ENCODE measurements at places on chromosomes 5 and 9.

- no peak for ATAC-seq
Measured at GRCh38 chr9:89778100-89779090, 173.6 kb downstream of the GADD45G start.

DNA sequence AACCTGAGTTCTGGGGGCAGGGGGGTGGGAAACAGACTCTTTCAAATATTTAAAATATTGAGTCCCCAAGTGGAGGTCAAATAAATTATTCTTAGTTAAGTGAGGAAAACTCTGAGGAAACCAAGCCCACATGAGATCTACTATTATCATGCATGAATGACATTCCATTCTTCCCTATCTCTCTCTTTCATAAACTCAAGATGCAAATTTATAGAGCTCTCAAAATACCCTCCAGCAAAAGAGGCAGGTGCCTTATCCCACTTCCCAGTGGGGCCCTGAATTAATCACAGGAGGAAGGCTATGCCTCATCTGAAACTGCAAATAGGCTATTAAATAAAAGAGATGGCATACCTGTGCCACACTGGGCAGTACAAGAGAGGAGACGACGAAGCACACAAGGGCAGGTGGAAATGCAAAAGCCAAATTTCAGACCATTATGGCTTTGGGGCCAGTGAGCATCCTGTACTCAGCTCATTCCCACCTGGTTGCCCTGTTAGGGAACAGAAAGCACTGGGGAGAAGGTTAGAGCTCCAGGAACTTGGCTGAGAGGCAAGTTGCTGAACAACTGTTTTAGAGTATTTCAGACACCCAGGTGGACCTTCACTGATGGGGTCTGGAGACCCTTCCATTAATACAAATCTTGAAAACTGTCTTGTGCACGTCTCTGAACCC, 102.2 kb upstream of the EQTN start:
- ATAC-seq = no peak

- ATAC-seq = no peak
Measured at GRCh38 chr5:167902298-167902697, 389.1 kb upstream of the WWC1 start.

DNA sequence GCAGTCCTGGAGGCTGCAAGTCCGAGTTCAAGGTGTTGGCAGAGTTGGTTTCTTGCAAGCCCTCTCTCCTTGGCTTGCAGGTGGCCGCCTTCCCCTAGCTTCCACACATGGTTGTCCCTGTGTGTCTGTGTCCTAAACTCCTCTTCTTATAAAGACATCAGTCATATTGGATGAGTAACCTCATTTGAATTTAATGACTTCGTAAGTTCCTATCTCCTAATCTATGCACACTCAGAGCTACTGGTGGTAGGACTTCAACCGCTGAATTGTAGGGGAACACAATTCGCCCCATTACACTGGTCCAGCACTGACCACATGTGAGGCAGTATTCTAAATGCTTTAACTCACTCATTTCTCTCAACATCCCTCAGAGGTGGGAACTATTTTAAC, 25.9 kb upstream of the ADAMTS2 start:
- ATAC-seq = no peak

- ATAC-seq = no peak
Measured at GRCh38 chr5:180491496-180491895, 2.7 kb upstream of the CNOT6 start.

DNA sequence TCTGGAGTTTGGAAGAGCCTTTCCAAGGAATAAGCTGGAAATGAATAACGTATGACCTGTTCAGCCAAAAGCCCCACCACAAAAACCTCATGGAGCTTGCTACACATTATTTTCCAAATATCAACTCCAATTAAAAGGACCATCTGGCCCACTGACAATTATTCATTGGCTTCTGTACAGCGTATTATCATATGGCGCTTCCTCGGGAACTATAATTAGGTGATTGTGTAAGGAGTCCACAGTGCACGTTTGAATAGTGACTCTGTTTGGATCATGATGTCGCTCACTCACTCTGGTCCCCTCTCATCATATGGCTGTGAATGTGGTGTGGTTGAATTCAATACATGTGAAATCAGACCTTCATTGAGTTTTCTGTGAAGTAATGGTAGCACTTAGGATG, 52.1 kb downstream of the GDNF start:
- no peak for ATAC-seq

DNA sequence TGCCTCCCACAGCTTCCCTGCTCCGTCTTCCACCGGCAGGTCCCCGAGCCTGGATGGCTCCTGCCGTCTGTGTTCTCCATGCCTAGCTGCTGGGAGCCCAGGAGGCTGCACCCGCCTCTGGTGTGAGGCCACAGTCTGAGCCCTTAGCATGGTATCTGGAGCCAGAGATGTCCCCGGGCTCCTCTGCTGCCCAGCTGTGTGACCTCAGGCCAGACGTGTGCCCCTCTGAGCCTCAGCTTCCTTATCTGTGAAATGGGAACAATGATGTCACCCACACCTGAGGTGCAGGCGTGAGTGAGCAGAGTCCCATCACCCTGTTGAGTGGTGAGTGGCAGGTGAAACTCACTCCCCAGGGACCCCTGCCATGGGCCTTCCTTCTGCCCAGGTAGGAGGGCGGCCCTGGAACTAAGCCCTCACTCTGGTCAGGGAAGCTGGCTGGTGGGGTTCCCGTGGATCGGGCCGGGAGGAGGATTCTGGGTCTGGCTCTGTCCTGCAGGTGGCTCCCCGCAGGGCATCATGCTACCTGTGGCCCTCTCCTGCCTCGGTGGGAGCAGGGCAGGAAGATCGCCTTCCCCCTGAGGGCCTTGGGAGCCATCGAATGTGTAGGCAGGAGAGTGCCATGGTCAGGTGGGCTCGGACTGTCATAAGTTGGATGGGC, 239.0 kb downstream of the PBX3 start:
- no peak for ATAC-seq

DNA sequence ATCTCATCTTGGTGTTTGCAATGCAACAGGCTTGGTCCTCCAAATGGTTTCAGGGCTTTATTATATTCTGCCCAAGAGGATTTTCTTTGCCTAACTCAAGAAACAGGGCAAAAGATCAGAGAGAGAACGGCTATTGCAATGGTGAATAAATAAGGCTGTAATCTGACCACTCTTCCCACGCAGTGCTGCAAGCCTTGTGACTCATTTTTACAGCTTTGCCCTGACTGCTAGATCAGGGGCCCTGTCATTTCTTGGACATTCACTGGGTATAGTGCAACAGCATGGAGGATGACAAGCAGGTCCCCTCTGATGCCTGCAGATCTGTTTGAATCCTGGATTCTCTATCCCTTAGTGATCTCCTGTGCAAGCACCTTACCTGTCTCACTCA, 459.1 kb downstream of the EBF1 start:
- no peak for ATAC-seq

DNA sequence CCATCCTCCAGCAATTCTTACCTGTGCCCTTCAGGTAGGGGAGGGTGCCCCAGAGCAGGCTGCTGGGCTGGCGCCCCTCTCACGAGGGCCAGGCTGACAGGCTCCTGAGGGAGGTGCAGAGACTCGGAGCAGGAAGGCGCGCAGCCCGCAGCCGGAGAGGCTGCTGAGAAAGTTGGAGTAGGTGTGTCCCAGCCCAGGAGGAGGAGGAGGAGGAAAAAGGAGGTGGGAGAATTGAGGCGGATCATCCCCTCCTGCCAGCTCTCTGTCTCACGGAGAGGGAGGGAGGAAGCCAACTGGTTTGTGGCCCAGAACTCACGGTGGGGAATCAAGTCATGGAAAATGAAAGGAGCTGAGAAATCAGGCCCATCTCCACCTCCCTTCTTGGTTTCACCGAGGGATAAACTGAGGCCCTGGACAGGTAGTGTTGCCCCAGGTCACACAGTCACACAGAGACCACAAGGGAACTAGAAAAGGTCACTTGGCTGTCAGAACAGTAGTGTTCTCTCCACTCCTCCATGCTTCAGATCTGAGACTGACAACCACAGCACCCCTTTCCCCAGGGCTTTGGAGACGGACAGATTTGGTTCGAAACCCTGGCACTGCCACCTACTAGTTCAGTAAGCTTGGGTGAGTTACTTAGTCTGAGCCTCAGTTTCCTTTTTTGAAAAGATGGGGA, at the start of gene FAT2:
Gene FAT2 (minus strand): TSS at position 188 of the 676 bp plus-strand sequence. CDS start 22,400 bp downstream, outside the sequence.
- peak; percentile 27 for ATAC-seq

- ATAC-seq = no peak
Measured at GRCh38 chr5:139387611-139388197, 2.0 kb downstream of the MZB1 start.

DNA sequence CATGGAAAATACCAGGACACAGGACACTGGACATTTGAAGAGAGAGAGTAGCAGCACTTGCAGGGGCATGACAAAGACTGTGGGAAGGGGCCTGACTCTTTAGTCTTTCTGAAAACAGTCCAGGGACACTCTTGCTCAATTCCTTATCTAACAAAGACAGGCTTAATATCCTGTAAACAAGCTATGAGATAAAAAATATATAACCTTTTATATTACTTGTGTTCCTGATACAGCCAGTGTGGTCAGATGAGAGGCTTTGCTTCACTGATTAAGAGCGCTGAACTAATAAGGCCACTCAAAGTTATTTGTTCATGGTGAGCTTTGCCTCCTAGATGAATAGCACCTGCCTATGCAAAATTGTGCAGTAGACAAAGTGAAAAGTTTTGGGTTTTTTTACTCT, 518.7 kb downstream of the LRRC70 start:
- no peak for ATAC-seq

- ATAC-seq = no peak
Measured at GRCh38 chr5:157502143-157502647, 42.2 kb downstream of the NIPAL4 start.

- ATAC-seq = no peak
Measured at GRCh38 chr5:55021821-55022220, 2.2 kb upstream of the GZMK start.

DNA sequence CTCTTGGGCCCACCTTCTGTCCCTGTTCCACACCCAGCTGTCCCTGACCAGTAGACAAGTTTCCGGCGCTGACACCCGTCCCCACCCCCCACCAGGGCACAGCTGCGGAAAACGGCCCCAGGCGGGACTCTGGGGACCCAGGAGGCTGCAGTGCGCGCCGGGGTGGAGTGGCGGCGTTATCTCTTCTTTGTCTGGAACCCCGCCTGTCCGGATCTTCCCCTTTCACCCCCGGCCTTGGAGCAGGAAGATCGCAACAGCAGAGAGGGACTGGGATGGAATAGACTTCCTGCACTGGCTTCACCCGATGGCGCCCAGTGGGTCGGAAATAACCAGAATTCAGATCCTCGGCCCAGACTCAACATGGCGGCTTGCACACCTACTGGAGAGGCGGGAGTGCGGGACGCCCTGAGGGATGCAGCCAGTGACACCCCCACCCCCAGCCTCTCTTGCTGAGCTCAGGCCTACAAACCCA, 4.7 kb downstream of the PAX5 start:
- no peak for ATAC-seq

DNA sequence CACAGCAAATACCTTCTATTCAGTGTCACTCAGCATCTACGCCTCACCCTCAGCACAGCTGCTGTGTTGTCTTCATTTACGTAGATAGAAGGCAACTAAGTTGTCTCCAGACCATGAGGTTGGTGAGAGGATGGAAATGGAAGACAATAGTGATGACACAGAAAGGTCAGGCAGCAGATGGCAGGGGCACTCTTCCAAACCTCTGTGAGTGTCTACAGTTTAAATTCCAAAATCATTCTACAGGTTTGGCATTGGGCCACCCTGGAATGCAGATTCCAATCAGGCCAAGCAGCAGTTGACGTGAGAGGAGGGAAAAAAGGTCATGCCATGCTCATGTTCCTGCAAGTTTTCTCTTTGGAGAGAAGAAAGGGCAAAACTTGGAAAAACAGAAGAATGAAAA, 68.7 kb upstream of the ADAMTSL1 start:
- no peak for ATAC-seq

DNA sequence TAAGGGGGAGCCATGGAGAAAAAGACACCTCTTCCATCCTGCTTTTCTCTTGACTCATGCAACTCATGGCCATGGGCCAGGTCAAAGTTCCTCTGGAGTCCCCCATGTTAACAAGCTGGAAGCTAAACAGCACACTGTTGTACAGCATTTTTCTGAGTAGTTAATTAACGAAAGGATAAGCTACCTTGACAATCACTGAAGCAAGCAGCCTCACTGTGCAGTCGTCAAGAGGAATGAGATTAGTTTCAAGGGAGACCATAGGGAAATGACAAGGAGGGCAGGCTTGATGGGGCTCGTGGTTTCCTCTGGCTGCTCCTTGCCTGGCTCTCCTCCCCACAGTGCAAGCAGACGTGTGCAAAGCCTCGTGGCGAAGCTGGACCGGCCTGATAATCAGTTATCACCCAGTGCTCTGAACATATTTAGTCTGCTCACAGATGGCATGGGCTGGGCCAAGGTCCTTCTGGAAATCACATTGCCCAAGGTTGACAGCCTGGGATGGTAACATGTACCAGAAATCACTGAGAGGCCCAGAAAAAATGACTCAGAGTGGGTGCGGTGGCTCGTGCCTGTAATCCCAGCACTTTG, 209.5 kb downstream of the SLIT3 start:
- no peak for ATAC-seq

DNA sequence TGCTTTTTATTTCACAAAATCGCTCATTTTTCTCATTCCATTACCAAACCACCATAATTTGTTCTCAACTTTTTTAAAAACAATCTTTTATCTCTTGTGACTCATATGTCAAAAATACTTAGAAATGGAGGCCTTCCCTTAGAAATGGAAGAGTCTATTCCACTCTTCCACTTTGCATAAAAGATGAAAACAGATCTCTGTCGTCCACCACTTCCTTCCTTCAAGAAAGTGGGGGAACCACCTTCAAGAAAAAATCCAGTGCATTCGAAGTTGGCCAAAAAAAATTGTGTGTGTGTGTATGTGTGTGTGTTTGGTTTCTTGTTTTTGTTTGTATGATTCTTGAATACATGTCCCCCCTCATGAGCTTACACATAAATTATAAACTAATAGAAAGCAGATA, 628.8 kb upstream of the DMAC1 start:
- no peak for ATAC-seq

DNA sequence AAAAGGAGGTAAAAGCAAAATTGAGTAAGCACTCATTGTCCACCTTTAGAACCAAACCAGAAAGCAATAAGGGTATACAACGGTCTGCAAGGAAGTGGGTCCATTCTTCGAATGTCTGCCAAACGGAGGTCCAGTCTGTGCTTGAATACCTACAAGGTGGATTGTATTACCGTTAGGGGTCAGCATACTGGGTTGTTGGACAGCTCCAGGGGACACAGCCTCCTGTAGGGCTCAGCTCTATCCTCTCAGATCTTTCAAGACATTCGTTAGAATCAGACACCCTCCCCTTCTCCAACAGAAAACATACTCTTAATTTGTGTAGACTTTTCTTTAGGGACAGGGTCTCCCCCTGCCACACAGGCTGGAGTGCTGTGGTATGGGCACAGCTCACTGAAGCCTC, 5.5 kb downstream of the ASTN2 start:
- ATAC-seq = no peak

Measured in activated CD4-positive, CD25-positive, alpha-beta regulatory T cell treated with anti-CD3 and anti-CD28 coated beads, Interleukin-2, amount 50 U/mL, for 24 hours (primary cell).